ENCODE measurements at places on chromosomes 3 and 15. TPM values are rescaled to one million over a fixed set of nuclear protein-coding genes. Genes with fewer than 3 reads are reported as not detected.

The STXBP5L gene
- 2.0 TPM for total RNA-seq

The SLCO2A1 gene
- total RNA-seq, result not detected

- DNase-seq, result no peak
These were observed 34.9 kb upstream of the TBC1D23 start for GRCh38 chr3:100225883-100226282.

DNA sequence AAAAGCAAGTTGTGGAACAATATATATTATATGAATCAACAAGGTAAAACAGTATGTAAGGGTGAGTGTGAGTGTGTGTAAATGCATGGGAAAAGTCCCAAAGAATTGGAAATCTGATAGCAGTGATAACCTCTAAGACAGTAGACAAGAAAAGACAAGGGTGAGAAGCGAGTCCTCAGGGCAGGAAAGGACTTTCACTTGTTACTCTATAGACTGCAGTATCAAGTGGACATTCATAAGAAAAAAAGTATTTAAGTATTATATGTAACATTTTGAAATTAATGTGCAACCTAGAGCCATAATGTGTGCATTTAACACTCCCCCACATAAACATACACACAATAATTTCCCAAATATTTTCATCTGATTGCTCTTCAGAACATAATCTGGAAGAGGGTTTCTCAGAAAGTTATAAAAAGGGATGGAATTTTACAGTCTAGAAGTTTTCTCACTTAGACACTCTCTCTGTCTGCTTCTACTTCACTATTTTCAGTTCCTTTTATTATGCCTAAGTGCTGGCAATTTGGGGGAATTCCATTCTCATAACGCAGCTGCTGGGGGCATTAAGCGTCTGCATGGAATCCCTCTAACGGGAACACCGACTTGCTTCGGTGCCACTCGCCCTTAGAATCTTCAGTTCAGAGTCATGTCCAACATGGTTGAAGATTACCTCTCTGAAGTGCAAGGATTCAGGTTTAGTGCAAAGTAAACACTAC is 50.0 kb upstream of the CDIN1 start:
- no peak for DNase-seq

GRCh38 chr3:57145852-57146251 is 19.3 kb downstream of the IL17RD start:
- DNase-seq, result no peak

- DNase-seq, result no peak
These were observed 21.4 kb upstream of the PRTG start for GRCh38 chr15:55764398-55764797.

DNA sequence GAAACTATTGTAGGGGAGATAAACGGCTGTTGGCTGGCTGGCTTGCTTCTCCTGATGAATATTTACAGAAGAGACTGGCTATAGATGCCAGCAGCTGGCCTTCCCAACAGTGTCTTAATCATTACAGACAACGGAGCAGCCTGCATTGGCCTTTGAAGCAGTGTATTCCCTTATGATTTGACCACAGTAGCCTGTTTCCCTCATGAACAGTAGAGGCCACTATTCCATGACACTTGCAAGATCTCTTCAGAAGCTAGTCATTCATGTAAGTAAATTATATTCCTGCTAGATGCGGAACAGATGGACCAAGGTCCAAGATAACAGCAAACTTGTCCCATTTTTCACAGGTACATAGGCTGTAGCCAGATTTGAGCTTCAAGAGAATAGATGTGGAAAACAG is 47.3 kb downstream of the TMCO5A start:
- peak; percentile 83 for DNase-seq

The SUCNR1 gene
- total RNA-seq, result 0.03 TPM

GRCh38 chr15:48433226-48433886 is 102.1 kb downstream of the DUT start:
- DNase-seq, result peak; percentile 79

The TM4SF4 gene
- not detected for total RNA-seq

DNA sequence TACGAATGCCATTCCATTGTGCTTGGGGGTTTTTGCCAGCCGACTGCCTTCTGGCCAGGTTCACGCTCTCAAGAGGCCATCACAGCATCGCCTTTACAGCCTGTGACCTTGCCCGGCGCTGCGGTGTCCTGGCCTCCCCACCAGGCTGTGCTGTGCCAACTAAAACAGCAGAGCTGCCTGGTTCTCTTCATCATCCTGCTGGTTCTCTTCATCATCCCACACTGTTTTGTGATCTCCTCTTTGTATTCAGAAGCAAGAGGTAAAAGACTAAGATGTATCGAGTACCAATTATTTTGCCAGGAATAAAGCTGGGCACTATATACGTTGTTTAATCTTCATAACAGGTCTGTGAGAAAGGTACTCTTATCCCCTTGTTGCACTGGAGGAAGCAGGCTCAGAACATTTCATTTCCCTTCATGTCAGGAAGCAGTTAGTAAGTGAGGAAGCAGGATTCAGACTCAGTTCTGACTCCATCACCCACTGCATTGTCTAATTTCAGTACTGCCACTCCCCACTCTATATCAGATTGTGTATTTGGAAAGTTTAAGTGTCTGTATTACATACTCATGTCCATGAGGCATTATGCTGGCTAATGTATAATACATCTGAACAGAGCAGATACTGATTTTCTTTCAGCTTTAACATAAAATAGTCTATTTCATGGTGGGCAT is 92.7 kb downstream of the LRRC28 start:
- peak; percentile 77 for DNase-seq

DNA sequence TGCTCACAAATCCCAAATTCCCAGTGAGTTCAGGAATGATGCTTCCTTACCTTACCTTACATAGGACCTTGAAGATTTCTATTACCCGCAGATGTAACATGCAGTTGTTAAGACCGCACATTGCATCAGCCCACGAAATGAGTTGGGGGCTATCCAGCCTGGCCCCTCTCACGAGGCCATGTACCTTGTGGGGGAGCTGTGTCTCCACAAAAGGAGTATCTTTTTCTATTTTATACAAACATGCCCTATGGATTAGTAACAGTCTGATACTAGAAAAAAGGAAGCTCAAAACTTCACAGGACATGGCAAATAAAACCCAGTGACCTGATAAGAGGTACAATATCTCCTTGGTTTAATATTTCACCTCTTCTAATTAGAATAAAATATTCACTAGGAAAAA is 1086.8 kb upstream of the CFAP20DC start:
- DNase-seq, result no peak

DNA sequence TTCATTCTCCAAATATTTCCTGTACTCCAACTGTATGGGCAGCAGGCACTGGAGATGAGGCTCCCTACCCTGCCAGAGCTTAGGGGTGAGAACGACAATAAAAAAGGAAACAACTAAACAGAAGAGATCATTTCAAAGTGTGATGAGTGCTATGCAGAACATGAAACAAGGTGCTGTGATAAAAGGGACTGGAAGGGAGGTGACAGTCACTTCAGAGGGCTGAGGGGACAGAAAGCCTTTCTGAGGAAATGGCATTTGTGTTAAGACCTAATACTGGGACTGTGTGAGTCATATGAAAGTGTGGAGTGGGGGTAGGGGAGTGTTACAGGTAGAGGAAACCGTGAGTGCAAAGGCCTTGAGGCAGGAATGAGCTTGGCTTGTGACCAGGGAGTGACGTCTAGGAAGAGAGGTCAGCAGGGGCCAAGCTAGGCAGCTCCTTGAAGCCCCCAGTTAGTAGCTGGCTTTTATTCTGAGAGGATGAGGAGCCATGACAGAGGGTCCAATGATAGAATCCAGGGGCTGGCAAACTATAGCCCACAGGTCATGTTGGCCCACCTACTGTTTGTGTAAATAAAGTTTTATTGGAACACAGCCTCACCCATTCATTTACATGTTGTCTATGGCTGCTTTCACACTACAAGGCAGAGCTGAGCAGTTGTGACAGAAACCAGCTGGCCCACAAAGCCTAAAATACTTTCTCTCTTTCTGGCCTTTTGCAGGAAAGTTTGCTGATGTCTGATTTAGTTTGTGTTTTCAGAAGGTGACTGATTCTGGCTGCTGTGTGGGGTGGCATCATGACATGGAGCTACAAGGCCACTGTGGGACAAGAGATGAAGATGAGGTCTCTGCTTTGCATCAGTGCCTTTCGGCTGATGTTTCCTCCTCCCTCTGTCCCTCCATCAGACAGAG is 56.6 kb downstream of the LSM3 start:
- DNase-seq, result no peak

GRCh38 chr15:27382361-27383025 is 411.5 kb downstream of the GABRG3 start:
- DNase-seq, result no peak

DNA sequence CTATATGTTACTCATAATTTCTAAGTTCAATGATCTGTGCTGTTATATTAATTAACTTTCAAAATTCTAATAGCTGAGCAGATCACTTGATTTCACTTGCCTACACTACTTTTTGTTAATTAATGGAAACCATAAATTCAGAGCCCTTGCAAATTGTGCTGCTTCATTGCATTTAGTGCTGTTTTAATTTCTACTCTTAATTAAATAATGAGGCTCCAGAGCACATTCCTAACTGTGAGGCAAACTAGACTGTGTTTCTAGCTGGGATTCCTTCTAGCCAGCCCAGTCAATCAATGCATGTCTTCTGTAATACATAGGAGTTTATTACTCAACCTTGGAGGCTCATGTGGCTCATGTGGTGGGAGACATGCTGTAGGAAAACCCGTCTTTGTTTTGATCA is 301.1 kb upstream of the GOLIM4 start:
- no peak for DNase-seq

DNA sequence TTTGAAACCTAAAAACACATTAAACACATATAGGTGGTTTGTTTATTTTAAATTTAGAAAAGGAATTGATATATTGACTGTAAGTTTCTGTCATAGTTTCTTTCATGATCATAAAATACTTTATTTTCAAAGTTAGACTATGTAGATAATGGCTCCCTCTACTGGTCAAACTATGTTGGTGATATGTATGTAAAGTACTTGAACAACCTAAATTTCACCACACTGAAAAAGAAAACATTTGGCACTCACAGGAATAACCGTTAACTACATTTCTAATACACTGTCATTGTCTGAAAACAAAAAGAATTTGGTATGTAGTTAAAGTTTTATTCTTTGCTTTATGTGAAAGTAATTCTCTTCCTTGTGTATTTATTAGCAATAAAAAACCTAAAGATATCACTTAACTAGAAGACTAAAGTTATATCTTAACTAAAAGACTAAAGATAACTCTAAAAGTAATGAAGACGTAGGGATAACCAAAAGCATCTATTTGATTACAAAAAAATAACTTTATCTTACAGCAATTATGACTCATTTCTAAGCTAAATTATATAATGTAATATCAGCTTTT is 427.5 kb downstream of the VGLL3 start:
- DNase-seq, result peak; percentile 57

GRCh38 chr3:155809181-155809580 is 3.1 kb upstream of the C3orf33 start:
- DNase-seq, result peak; percentile 88

DNA sequence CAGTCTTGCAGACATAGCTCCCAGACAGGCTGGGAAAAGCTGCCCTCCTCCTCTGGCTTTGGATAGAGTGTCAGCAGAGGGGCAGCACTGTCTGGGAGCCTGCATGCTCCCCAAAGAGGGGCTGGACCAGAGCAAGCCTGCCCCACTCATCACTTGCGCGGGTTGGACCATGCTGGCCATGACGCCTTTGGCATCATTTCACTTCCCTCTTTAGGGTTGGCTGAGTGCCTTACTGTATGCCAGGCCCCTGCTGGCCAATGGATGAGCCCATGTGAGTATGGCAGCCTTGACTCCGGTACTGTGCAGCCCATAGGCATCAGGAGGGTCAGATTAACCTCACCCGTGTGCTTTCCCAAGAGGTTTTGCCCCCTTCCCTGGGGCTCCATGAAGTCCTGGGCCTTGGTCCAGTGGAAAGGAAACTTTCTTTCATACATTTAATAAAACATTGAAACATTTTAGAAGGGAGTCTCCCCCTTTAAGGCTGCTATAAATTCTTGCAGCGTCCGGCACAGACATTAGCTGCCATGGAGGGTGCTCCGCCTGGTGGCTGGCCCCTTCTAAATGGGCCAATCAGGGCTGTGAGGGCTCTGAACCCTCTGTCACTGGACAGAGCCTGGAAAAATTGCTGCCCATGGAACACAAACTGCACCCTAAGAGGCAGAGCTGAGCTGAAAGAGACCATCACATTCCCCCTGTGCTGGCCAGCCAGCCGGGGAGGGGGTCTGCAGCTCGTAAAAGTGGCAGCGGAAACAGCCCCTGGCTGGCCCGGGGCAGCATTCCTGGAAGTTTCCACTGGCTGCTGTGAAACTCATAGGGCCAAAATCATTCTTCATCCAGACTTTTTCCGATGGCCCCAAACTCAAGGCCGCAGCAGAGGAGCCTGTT is 20.8 kb upstream of the DUSP7 start:
- no peak for DNase-seq

The GXYLT2 gene
- total RNA-seq, result 27.2 TPM

DNA sequence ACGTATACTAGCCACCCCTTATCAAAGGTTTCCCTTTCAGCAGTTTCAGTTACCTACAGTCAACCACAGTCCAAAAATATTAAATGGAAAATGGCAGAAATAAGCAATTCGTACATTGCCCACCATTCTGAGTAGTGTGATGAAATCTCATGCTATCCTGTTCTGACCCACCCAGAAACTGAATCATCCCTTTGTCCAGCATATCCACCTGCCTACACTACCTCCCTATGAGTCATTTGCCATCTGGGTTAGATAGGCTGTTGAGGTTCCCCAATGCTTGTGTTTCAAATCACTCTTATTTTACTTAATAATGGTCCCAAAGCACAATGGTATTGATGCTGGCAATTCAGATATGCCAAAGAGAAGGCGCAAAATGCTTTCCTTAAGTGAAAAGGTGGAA is 15.3 kb upstream of the PHC3 start:
- DNase-seq, result no peak

- DNase-seq, result no peak
These were observed 93.4 kb downstream of the THRB start for GRCh38 chr3:24401090-24401810.

- DNase-seq, result no peak
These were observed 421 bp downstream of the KLHL18 start for GRCh38 chr3:47283193-47283537.

GRCh38 chr3:57041674-57042073 is 18.8 kb upstream of the SPATA12 start:
- DNase-seq, result no peak

DNA sequence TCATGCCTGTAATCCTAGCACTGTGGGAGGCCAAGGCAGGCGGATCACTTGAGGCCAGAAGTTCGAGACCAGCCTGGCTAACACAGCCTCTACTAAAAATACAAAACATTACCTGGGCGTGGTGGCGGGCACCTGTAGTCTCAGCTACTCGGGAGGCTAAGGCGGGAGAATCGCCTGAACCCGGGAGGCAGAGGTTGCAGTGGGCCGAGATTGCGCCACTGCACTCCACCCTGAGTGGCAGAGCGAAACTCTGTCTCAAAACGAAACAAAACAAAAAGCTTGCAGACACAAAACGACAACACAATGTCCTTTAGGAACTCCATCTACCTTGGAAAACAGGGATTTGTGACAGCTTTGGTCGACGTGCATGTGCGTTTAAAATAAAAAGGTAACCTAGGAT is 716 bp upstream of the KLHL24 start:
- no peak for DNase-seq

DNA sequence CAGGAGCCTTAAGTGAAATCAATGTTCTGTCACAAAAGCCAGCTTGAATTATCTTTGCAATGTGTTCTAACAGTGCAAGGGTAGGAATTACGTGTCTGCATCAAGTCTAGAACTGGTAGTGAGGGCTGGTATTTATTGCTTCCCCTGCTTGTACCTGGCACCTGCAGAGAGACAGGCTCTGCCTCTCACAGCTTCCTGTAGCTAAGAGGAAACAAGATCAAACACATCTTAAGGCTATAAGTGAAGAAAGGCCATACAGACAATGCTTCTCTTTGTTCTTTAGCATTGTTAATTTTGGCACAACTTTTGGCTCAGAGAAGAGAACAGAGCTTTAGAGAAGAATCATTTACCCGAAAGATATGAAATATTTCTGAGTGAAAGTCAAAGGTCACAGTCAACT is 479.9 kb downstream of the GRM7 start:
- DNase-seq, result no peak
